ENCODE measurements at places on chromosomes 5 and 9. TPM values are rescaled to one million over a fixed set of nuclear protein-coding genes. Genes with fewer than 3 reads are reported as not detected.

BNIP1 gene
- 12.5 TPM for total RNA-seq

HMGXB3 gene
- 50.7 TPM for total RNA-seq

SLC1A3 gene
- 20.0 TPM for total RNA-seq

NUTM2F gene
- not detected for total RNA-seq

ZNF483 gene
- 1.6 TPM for total RNA-seq
